ENCODE measurements at places on chromosomes 11 and 22. TPM values are rescaled to one million over a fixed set of nuclear protein-coding genes. Genes with fewer than 3 reads are reported as not detected.

DNA sequence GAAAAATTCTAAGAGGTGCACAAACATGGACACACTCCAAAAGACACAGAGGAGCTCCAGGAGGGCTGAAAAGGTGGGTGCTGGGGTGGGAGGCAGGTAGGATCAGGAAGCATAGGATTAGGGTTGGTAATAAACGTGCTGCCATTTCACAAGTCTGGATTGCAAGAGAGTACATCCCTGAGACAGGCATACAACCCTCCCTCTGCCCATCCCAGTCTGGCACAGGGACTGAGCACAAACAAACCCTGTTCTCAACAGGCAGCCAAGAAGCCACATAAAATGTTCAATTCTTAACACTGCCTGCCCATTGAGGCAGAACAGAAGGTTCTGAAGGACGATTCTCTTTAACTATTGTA is 18.5 kb downstream of the SLC35F2 start:
- DNase-seq: no peak
- no peaks in the 10 kb centered on the region for H3K27me3 ChIP-seq
- H3K36me3 ChIP-seq: peaks cover 3% of the 10 kb centered on the region
- H3K4me1 ChIP-seq: peaks cover 34% of the 10 kb centered on the region

- no peaks in the 10 kb centered on the region for H3K27me3 ChIP-seq
- H3K4me3 ChIP-seq: no peak overlapping the region
- H3K4me1 ChIP-seq: peaks cover 3% of the 10 kb centered on the region
- no peaks in the 10 kb centered on the region for H3K36me3 ChIP-seq
- no peak for DNase-seq
- H3K27ac ChIP-seq: no peak overlapping the region
These were observed 42.0 kb downstream of the CDKN1C start for GRCh38 chr11:2843551-2843950.

DNA sequence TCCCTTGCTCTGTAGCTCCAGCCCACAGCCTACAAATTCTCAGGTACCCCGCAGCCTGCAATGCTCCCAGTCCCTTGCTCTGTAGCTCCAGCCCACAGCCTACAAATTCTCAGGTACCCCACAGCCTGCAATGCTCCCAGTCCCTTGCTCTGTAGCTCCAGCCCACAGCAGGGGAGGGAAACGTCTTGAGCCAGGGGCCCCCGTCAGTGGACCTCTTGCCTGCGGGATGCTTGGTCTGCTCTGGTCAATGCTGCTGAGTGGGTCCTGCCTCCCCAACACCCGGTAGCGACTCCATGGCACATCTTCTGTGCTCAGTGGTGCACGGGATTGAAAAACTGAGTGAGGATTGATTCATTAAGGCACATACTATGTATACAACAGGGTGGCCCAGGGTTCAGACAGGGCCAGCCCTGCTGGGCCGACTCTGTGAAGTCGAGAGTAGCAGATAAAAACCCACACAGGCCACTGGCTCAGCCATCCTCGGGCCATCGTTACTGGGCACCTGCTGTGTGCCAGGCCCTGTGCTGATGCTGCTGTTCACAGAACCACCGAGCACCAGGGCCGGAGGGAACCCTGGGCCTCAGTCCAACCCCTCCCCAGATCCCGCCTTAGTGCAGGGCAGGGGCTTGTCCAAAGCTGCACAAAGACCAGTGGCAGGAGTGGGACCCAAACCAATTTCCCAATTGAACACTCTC is 69.7 kb downstream of the MYO7A start:
- no peaks in the 10 kb centered on the region for H3K27me3 ChIP-seq
- H3K36me3 ChIP-seq: no peaks in the 10 kb centered on the region
- H3K4me1 ChIP-seq: no peaks in the 10 kb centered on the region
- no peak for DNase-seq

DNA sequence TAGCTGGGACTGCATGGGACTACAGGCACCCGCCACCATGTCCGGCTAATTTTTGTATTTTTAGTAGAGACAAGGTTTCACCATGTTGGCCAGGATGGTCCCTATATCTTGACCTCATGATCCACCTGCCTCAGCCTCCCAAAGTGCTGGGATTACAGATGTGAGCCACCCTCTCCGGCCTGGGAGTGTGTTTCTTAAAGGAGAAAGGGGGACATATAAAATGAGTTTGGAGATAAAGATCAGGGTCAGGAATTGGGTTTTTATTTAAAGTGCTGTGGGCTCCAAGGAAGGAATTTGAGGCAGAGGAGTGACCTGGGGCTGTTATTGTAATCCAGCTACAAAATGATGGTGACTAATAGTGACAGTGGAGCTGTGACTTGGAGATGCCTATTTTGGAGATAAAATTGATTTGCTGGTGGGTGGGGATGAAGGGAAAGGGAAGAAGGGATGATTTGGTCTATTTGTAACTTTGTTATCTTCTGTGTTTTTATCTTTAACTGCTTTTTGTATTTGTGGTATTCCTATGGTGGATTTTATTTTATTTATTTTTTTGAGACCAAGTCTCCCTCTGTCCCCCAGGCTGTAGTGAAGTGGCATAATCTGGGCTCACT is 5.0 kb downstream of the CRKL start:
- DNase-seq: no peak
- no peak overlapping the region for H3K4me3 ChIP-seq
- H3K27me3 ChIP-seq: no peaks in the 10 kb centered on the region
- H3K27ac ChIP-seq: peak overlapping the region; percentile 21
- H3K4me1 ChIP-seq: peaks cover 51% of the 10 kb centered on the region
- H3K36me3 ChIP-seq: peaks cover 37% of the 10 kb centered on the region

GRCh38 chr11:9625162-9625561 is 38.7 kb upstream of the SWAP70 start:
- H3K36me3 ChIP-seq: no peaks in the 10 kb centered on the region
- peaks cover 7% of the 10 kb centered on the region for H3K27me3 ChIP-seq
- no peak overlapping the region for H3K4me3 ChIP-seq

The ACR gene
- not detected for total RNA-seq

GRCh38 chr11:6646071-6646470 is 9.5 kb downstream of the DCHS1 start:
- H3K36me3 ChIP-seq: no peaks in the 10 kb centered on the region
- no peak for DNase-seq
- no peaks in the 10 kb centered on the region for H3K27me3 ChIP-seq
- no peak overlapping the region for H3K4me3 ChIP-seq
- no peaks in the 10 kb centered on the region for H3K4me1 ChIP-seq

The PLA2G3 gene
- not detected for total RNA-seq

GRCh38 chr22:31056986-31057599 is 24.0 kb upstream of the SMTN start:
- H3K36me3 ChIP-seq: no peaks in the 10 kb centered on the region
- no peaks in the 10 kb centered on the region for H3K27me3 ChIP-seq
- H3K4me1 ChIP-seq: no peaks in the 10 kb centered on the region
- no peak overlapping the region for H3K4me3 ChIP-seq
- no peak for DNase-seq

- no peak overlapping the region for H3K27ac ChIP-seq
- H3K4me3 ChIP-seq: no peak overlapping the region
- no peak for DNase-seq
- H3K36me3 ChIP-seq: peaks cover 23% of the 10 kb centered on the region
These were observed 5.0 kb downstream of the MIF start for GRCh38 chr22:23899042-23899745.

GRCh38 chr11:122248131-122248530 is 132.1 kb upstream of the BLID start:
- no peak overlapping the region for H3K27ac ChIP-seq
- peaks cover 3% of the 10 kb centered on the region for H3K27me3 ChIP-seq
- H3K4me3 ChIP-seq: no peak overlapping the region
- DNase-seq: no peak

The E2F8 gene
- 59.7 TPM for total RNA-seq

The MS4A3 gene
- total RNA-seq: not detected

- H3K4me3 ChIP-seq: no peak overlapping the region
- H3K36me3 ChIP-seq: no peaks in the 10 kb centered on the region
- no peak overlapping the region for H3K27ac ChIP-seq
- H3K27me3 ChIP-seq: peaks cover 32% of the 10 kb centered on the region
- DNase-seq: no peak
- no peaks in the 10 kb centered on the region for H3K4me1 ChIP-seq
These were observed 95.5 kb downstream of the WNT7B start for GRCh38 chr22:45881524-45881875.

DNA sequence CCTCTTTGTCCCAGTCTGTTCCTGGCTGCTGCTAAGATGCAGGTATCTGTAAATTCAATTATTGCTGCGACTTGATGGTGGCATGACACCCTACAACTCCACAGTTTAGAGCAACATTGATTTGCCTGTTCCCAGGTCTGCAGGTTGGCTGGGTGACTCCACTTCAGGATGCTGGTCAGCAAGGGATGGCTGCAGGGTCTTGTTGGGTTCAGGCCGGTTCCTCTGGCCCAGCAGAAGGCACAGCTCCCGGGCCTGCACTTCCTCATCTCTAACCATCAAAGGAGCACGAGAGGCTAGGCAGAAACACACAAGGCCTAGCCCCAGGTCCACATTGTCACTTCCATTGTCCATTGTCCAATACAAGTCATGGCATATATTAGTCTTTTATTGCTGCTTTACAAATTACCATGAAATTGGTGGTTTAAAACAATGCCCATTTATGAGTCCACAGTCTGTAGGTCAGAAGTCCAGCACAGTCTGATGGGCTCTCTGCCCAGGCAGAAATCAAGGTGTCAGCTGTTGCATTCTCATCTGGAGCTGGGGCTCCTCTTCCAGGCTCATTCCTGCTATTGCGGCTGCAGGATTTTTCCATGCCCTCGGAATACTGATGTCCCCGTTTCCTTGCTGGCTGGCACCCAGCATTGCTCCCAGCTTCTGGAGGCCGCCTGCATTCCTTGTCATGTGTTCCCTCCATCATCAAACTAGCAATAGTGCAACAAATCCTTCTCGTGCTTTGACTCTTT is 96.6 kb upstream of the LMO1 start:
- H3K27ac ChIP-seq: no peak overlapping the region
- H3K4me3 ChIP-seq: no peak overlapping the region
- DNase-seq: no peak
- no peaks in the 10 kb centered on the region for H3K4me1 ChIP-seq
- no peaks in the 10 kb centered on the region for H3K36me3 ChIP-seq

DNA sequence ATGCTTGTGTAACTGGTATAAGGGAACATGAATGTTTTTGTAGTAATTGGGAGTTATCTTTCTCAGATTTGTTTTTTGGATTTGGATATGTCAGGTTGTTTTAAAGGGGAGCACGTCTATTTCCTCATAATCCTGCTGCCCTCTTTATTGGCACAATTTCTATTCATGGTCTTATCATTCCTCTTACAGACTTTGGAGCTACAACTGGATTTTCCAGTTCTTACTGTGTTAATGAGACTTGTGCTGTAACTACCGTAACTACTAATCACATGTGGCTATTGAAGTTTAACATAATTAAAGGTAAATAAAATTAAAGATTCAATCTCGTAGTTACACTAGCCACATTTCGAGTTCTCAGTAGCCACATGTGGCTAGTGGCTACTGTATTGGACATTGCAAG is 1.9 kb downstream of the FDX1 start:
- H3K27me3 ChIP-seq: no peaks in the 10 kb centered on the region
- H3K4me3 ChIP-seq: peak overlapping the region; percentile 97
- peaks cover 52% of the 10 kb centered on the region for H3K4me1 ChIP-seq
- no peak for DNase-seq
- H3K27ac ChIP-seq: peak overlapping the region; percentile 97

The ASCL3 gene
- not detected for total RNA-seq

DNA sequence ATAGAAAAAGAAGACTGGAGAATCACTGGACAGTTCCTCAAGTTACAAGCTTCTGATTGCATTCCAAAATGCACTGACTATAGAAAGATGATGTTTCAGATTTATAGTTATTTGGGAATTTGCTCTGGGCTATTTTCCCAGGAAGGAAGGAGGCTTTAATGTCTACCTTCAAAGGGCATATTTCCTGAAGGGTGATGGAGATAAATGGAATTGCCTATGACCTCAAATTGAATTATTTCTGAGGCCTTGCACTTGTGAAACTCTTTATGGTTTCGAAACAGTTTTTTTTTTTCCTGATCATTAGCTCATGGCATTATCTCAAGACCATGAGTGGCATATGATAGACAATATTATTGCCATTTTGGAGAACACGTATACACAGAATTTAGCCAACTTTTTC is 333.9 kb downstream of the METTL15 start:
- no peaks in the 10 kb centered on the region for H3K4me1 ChIP-seq
- no peak for DNase-seq
- H3K4me3 ChIP-seq: no peak overlapping the region
- H3K36me3 ChIP-seq: no peaks in the 10 kb centered on the region

The MPZL3 gene
- total RNA-seq: 22.0 TPM

- DNase-seq: no peak
- no peaks in the 10 kb centered on the region for H3K36me3 ChIP-seq
- no peak overlapping the region for H3K4me3 ChIP-seq
- peaks cover 42% of the 10 kb centered on the region for H3K27me3 ChIP-seq
These were observed 6.0 kb upstream of the DRD2 start for GRCh38 chr11:113481226-113481625.

- H3K4me1 ChIP-seq: peaks cover 37% of the 10 kb centered on the region
- H3K27ac ChIP-seq: peak overlapping the region; percentile 38
- no peak for DNase-seq
- no peaks in the 10 kb centered on the region for H3K36me3 ChIP-seq
- H3K27me3 ChIP-seq: no peaks in the 10 kb centered on the region
These were observed 46.6 kb upstream of the TCF20 start for GRCh38 chr22:42317008-42317407.

DNA sequence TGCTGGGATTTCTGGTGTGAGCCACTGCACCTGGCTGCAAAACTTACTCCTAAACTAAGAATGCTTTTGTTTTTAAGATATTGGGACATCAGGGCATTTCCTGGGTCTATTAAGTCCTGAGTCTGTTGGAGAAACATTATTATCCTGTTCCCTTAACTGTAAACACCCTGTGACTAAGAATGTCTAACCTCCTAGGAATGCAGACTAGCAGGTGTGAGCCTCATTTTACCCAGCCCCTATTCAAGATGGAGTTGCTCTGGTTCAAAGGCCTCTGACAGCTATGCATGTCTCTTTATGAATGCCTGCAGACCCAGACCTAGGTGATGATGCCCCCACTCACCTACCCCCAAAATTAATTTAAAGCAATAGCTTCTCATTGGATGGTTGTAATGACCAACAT is 46.2 kb downstream of the DEPDC5 start:
- H3K4me1 ChIP-seq: no peaks in the 10 kb centered on the region
- H3K27ac ChIP-seq: no peak overlapping the region
- no peak overlapping the region for H3K4me3 ChIP-seq
- H3K36me3 ChIP-seq: peaks cover 33% of the 10 kb centered on the region
- no peak for DNase-seq

DNA sequence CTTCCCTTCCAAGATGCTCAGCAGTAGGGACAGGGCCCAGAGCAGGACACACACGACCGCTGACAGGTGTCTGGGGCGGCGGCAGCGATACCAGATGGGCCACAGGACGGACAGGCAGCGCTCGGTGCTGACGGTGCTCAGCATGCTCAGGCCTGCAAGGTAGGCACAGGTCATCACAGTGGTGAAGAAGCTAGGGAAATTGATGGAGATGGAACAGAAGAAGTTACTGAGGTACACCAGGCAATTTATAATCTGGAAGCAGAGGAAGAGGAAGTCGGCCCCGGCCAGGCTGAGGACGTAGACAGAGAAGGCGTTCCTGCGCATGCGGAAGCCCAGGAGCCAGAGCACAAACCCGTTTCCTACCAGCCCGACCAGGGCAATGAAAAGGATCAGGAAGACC is 4.6 kb downstream of the MRGPRX2 start:
- peaks cover 10% of the 10 kb centered on the region for H3K4me1 ChIP-seq
- no peak overlapping the region for H3K4me3 ChIP-seq
- no peaks in the 10 kb centered on the region for H3K36me3 ChIP-seq
- peaks cover 11% of the 10 kb centered on the region for H3K27me3 ChIP-seq

GRCh38 chr11:125170001-125170509 is 5.5 kb downstream of the PKNOX2 start:
- H3K27ac ChIP-seq: no peak overlapping the region
- H3K4me1 ChIP-seq: peaks cover 10% of the 10 kb centered on the region

- DNase-seq: no peak
- H3K27me3 ChIP-seq: no peaks in the 10 kb centered on the region
- no peak overlapping the region for H3K27ac ChIP-seq
- H3K36me3 ChIP-seq: no peaks in the 10 kb centered on the region
These were observed 113.0 kb downstream of the NTM start for GRCh38 chr11:131483453-131483852.

Data from activated CD4-positive, alpha-beta T cell treated with anti-CD3 and anti-CD28 coated beads, Interleukin-2, amount 10 ng/mL, durations not matched to agents 7 days and 5 days (primary cell).